ENCODE measurements at places on chromosomes 12 and 14.

DNA sequence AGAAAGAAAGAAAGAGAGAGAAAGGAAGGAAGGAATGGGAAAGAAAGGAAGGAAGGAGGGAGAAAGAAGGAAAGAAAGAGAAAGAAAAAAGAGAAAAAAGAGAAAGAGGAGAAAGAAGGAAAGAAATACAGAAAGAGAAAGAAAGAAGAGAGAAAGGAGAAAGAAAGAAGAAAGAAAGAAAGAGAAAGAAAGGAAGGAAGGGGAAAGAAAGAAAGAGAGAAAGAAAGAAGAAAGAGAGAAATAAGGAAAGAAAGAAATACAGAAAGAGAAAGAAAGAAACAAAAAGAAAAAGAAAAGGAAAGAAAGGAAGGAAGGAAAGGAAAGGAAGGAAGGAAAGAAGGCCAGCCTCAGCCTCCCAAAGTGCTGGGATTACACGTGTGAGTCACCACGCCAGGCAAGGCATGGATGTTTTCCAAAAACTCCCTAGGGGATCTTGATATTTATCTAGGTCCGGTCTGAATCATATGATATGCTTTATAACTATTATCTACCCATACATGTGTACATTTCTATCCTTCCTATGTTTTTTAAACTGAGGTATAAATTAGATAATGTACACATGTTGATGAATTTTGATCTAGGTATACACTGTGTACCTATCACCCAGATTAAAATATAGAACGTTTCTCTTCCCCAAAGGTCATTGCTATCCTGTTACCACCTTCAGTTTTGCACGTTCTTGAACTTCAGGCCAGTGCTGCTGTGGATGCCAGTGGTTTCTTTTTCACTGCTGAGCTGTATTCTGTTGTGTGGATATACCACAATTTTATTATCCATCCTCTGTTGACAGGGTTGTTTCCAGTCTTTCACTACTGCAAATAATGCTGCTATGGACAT, 177.9 kb downstream of the RBM19 start:
- no peak for DNase-seq

DNA sequence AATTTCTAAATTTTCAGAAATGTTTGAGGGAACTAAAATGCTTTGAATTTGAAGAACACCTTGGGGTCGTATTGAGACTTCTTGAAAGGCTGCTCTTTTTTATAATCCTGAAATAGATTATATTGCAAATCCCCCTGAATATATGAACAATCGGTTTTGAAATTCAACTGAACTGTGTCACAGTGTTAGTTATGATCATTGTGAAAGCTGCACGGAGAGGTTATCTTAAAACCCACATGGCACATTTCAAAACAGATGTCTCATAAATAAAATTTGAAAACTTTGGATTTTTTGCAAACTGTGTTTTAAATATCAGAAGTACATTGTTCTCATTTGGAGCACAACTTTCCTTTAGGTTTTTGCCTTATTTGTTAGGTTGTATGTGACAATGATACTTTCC, 218.4 kb downstream of the TMEM117 start:
- DNase-seq = no peak

DNA sequence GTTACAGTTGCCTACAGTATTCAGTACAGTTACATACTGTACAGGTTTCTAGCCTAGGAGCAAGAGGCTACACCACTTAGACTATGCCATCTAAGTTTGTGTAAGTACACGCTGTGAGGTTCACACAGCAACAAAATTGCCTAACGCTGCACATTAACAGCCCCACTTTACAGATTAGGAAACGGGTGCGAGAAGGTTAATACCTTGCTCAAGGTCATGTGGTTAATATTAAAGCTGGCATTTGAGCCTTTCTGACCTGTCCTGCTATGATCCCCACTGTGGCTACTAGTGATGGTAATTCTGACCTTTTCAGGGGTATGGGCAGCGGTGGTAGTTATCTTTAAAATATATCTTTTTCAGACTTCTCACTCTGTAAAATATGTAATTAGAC, 20.9 kb downstream of the ACVR1B start:
- DNase-seq = no peak

DNA sequence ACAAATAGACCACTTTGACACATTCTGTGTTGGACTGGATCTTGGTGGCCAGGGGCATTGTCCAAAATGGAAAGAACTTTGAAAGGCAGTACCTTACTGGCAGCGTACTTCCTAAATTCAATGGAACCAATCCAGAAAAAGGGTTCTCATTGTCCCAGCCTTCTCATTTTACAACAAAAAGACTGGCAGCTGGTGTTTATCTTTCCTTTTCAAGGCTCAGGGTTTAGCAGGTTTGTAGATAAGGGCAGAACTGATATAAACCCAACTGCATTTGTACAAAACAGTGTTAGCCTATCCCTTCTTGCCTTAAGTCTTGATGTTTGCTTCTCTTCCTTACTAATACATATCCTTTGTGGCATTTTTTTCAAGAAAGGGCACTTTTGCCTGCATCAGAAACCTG, 7.7 kb downstream of the THAP2 start:
- DNase-seq = no peak

DNA sequence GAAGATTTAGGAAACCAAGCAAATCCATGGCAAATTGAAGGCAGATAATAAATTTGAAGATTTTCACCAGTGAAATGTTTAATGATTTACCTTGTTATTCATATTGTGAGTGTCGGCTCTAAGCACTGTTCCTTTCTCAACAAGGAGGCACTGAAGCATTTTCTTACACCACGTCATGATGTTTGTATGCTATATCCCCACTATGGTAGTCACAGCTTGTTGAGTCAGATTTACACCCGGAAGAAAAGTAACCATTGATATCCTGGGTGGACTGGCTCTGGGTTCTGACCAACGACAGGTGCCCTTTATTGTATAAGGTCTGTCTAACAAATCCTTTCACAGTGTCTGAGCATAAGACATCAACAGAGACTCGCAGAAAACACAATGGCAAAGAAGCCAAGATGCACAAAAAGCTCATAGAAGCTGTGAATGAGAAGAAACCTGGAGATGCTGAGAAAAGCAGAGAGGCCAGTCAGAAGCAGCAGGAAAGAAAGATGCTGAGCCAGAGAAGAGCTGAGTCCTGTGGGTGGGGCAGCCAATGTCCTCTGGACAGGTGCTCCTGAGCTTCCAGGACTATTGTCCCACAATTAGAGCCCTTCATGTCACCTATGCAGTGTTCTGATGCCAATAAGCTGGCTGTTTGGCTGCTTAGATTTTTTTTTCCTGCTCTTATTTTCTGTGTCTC, 49.7 kb upstream of the ARHGAP5 start:
- no peak for DNase-seq

DNA sequence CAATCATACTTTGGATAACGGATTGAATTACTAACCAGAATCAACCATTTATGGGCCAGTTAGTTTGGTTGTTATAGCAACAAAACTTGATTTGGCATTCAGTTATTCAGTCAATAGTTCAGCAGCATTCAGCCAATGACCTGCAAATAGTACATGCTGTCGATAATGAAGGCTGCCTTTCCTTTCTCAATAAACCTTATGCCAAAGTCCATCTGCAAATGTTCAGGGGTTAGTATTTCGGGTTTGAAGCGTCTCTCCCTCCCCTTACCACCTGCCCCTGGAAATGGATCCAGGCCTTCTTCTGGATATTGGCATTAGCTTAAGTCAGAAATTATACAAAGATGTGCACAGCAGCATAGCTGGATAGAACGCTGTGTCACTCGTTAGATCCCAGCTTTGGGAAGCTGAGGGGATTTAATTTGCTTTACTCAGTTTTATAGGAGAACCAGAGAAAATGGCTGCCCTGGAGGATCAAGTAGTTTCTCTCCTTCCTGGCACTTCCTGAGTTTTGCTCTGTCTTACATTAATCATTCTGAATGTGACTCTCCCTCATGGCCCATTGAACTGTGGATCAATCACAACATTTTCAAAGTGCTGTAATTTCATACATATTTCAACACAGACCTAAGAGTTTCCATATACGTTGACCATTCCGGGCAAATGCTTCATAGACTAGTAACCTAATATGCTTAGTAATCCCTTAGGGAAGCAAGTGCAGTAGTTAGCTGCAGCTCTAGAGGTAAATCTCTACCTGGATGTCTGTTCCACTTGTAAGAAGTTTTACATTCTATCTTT, 46.7 kb upstream of the PTPRR start:
- DNase-seq = no peak

DNA sequence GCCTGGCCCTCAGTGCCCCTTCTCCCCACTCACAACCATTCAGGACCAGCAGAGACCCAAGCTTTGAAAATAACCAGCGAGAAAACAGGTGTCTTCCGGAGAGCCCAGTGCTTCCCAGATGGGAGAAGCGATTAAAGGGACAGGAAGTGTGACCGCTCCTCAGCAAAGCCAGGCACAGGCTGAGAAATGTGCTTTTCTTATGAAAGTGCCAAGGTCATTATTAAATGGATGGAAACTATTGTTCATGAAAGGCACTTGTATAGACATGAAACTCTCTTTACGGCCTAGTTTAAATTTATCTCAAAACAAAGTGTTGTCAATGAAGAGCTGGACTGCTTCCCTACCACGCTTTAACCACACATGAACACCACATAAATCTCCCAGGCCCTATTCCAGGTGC, 210.4 kb downstream of the SPTSSA start:
- no peak for DNase-seq

- DNase-seq = no peak
Observed at GRCh38 chr14:77903937-77904617, 104.2 kb downstream of the ADCK1 start.

DNA sequence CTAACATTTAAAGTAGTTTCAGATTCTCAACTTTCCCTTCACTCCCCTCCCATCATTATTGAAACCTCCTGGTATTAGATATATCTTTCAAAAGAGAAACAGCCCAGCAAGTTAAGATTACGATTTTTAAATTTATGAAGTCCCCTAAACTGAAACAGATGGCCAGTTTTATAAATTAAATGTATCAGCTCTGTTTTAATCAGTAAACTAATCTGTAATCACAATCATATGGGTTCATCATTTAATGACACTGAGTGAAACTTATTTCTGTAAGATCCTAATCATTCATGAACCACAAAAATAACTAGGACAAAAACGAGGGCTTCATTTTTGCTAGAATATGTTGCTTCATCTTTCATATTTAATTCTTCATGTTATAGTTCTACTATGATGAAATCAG, 137.8 kb downstream of the EPS8 start:
- no peak for DNase-seq

DNA sequence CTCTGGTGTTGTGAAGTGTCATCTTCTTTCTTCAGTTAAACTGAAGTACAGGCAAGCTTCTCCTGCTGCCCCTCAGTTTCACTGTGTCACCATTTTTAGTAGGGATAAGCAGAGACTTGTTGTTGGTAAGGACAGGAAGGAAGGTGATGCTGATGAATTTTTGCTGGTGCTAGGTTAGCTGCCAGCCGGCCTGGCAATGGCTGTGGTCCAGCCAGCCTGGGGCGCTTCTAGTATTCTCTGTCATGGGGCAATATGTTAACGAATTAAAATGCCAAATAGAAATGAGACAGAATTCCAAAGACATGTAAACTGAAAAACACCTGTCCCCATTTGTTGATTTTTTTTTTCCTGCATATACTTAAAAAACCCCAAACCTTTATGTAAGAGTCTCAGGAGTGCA, 602.9 kb downstream of the DIO2 start:
- no peak for DNase-seq

DNA sequence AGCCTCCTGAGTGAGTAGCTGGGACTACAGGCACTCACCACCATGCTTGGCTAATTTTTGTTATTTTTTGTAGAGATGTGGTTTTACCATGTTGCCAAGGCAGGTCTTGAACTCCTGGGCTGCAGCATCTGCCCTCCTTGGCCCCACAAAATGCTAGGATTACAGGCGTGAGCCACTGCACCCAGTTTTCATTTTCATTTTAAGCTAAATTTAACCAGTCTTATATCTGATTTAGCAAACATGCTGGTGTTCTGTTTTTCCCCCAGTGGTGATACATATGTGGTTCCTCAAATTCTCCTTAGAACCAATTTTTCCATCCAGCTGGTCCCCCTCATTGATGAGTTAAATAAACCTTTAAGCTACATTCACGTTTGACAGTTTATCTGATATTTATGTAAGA, 43.8 kb upstream of the BICD1 start:
- no peak for DNase-seq

All from T-helper 1 cell (primary cell).